ENCODE measurements at places on chromosomes 4 and X.

DNA sequence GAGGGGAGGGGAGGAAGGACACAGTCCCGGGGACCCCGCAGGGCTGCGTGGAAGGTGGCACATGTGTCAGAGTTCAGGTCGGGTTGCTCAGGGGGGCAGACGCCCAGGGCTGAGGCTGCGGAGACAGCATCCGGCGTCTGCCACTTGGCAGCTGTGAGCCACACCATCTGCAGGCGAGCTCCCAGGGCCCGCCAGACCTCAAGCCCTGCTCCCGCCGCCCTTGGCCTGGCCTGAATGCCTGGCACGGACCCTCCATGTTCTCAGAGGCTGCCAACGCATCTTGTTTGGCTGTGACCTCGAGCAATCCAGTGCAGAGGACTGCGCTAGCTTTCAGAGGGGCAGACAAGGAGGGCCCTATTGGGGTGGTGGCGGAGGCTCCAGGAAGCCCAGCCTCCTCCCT is 5.1 kb downstream of the BGN start:
- no peak for DNase-seq

DNA sequence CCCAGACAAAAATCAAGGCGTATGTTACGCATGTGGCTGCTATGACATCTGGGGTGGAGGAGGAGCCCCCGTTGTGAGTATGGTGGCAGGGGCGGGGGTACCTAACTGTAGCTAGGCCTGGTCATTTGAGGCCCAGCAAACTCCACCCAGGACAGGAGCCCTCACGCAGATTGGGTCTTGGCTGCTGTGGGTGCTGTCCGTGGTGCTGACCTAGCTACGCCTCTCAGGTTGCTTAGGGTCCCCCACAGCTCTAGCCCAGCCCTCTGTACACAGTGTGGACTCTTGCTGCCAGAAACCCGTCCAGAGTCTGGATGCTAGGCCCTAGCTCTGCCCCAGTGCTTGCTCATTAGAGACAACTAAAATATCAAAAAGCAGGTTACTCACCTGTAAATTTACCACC is 146.7 kb upstream of the PSAPL1 start:
- DNase-seq: no peak

- DNase-seq: no peak
Observed at GRCh38 chrX:108306086-108306485, 132.1 kb downstream of the COL4A6 start.

- no peak for DNase-seq
Observed at GRCh38 chr4:40238700-40239548, 42.1 kb downstream of the RHOH start.

DNA sequence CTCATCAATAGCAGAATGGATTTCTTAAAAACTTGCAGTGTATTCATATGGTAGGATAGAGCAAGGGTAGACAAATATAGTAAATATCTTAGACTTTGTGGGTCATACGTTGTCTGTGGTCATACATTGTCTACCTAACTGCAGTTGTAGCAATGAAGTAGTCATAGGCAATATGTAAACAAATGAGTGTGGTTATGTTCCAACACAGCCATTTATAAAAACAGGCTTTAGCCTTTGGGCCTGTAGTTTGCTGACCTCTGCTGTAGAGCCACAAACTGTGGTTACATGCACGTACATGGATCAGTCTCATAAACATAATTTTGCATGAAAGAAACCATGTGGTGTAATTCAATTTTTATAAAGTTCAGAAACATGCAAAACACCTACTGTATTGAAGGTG is 98.9 kb downstream of the LARP1B start:
- DNase-seq: no peak

DNA sequence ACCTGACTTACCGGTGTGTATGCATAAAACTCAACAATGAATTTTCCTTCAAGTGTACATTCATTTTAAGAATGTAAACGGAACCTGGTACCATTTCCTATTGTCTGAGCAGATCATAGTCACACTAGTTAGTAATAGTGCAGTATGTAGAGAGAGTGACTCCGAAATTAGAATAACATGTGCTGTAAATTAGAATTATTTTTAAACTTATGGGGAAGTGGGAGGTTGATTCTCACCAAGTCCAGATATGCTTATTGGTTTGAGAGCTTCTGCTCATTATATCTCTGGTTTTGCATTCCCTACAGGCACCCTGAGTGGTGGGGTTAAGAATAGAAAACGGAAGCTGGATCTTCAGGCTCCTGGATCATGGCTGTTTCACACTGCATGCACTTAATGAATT is 39.6 kb downstream of the KLF3 start:
- DNase-seq: no peak

- DNase-seq: no peak
Observed at GRCh38 chr4:156322592-156322991, 368.9 kb upstream of the CTSO start.

DNA sequence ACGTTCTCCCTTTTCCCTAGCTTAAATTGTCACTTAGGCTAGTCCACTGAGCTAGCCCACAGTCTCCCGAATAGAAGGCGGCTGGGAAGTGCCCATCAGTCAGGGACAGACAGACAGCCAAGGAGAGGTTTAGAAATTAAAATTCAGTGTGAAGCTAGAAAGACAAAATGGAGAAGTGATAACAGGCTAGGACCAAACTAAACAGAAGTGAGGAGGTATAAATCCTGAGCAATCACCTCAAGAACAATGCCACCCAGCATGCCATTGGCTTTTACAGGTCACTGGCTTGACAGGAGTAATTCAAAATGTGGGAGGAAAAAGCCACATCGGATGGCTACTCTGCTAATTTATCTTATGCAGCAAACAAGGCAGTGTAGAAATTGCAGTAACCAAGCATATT is 138.9 kb downstream of the MAPK10 start:
- no peak for DNase-seq

- DNase-seq: no peak
Observed at GRCh38 chrX:93420525-93421082, 252.8 kb downstream of the NAP1L3 start.

- DNase-seq: no peak
Observed at GRCh38 chr4:21749412-21749811, 199.2 kb downstream of the KCNIP4 start.

GRCh38 chr4:128787509-128788311 is 21.8 kb upstream of the JADE1 start:
- no peak for DNase-seq

GRCh38 chr4:2942532-2943363 is 20.5 kb downstream of the NOP14 start:
- DNase-seq: peak; percentile 17

DNA sequence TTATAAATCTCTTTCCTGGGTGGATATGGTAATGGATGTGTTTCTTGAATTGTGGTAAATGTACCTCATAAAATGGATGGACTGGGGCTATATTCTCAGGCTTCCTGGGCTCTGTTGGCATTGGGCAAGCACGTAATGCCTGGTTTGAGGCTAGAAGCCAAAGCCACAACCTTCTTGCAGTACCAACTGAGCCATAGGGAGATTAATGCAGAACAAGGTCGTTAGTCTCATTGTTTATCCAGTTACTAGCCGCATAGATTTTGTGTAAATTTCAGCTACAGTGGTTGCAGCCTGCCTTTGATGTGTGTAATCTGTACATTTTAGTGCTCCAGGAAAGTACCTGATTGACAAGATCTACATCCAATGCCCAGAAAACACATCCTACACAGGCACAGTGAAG is 7.2 kb upstream of the LEF1 start:
- DNase-seq: no peak

DNA sequence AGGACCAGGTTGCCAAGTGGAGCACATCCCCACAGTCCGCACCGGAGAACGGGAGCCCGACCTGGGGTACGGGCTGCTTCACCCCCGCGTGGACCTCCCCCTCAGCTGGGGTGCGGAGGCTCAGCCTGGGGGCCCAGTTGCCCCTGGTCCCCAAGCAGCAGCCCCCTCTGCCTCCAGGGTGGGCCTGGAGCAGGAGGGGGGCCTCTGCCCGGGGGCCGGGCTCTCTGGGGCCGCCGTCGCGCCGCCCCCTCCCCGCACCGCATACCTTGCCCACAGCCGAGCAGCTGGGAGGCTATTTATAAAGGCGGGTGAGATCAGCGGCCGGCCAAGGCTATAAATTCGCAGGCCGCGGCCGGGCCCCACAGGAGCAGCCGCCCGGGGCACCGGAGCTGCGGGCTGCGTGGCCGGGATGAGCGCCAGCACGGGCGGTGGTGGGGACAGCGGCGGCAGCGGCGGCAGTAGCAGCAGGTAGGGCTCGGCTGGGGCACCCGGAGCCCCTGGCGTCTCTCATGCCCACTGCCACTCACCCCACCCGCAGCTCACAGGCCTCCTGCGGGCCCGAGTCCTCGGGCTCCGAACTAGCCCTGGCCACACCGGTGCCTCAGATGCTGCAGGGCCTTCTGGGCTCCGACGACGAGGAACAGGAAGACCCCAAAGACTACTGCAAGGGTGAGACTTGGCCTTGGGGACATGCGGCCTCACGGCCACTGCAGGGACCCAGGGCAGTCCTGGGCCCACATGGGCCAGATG is at the start of gene SRPK3:
Gene SRPK3, plus strand, starts transcription at position 364 of the 750 bp plus-strand sequence. Its CDS starts 46 bp downstream, at position 410.
- no peak for DNase-seq

GRCh38 chr4:37628977-37629609 is 57.1 kb downstream of the RELL1 start:
- peak; percentile 54 for DNase-seq

- DNase-seq: no peak
Observed at GRCh38 chr4:170227928-170228327, 138.2 kb upstream of the AADAT start.

- no peak for DNase-seq
Observed at GRCh38 chr4:74793757-74794381, 454 bp downstream of the BTC start.

DNA sequence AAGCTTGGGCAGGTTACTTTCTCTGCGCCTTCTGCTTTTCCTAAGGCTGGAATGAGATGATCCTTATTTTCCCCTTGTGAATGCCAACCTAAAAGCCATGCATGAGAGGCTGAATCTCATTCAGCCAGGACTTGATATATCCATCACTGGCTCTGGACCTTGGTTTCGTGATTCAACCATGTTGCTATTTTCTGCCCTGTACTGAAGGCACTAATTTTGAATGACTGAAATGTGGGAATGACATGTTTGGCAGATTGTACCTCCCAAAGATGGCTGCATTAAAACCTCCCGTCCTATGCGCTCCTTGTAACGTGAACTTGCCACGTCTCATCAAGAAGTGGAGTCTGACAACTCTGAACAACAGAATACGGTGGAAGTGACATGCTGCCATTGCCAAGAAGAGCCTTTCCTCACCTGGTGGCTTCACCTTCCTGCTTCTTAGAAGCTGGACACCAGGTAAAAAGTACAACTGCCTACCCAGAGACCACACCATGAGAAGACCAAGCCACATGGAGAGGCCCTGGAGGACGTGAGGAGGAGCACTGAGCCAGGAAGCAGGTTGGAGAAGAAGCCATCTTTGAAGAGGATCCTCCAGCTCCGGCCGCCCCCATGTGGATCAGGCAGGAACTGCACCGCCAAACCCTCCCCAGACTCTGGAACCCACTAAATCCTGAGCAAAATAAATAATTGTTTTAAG is 174.5 kb downstream of the NSUN7 start:
- peak; percentile 74 for DNase-seq

DNA sequence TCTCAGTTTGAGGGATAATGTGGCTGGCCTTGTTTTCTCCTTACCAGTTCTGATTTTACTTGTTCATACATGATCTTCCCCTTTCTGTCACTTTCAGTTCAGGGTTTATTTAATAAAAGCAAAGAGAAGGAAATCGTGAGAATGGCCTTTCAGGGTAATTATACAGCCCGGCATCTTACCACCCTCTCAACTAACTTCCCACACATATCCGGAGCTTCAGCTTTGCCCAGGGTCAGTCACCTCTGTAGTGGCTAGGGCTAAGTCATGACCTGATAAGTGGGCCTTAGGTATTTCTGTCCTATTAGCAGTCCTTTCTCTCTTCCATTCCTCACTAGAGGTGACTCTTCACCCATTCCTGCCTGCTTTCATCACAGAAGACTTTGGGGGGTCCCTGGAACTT is 15.8 kb downstream of the TRPC5 start:
- no peak for DNase-seq

GRCh38 chr4:36326476-36327029 is 45.1 kb downstream of the DTHD1 start:
- DNase-seq: peak; percentile 43

DNA sequence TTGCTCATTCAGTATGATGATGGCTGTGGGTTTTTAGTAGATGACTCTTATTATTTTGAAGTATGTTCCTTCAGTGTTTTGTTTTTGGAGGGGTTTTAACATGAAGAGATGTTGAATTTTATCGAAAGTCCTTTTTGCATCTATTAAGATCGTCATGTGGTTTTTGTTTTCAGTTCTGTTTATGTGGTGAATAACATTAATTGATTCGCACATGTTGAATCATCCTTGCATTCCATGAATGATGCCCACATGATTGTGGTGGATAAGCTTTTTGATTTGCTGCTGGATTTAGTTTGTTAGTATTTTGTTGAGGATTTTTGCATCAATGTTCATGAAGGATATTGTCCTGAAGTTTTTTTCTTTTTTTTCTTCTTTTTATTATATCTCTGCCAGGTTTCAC is 347.4 kb upstream of the EPHA5 start:
- DNase-seq: no peak

DNA sequence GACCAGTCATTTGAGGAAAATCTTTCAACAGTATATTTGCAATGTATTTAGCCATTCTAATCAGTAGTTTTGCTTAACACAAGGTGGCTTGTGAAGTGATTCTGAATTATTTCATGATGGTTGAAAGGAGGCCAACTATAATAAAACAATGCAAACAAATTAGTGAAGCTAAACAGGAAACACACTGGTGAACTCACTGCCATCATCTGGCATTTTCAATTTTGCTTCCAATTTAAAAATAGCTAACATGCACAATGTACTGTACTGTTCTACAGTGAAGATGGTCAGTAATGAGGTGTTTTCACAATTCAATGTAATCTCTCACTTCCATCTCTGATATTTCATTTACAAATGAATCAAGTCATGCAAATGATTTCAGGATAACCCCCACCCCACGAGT is 31.1 kb downstream of the PGRMC2 start:
- DNase-seq: no peak

DNA sequence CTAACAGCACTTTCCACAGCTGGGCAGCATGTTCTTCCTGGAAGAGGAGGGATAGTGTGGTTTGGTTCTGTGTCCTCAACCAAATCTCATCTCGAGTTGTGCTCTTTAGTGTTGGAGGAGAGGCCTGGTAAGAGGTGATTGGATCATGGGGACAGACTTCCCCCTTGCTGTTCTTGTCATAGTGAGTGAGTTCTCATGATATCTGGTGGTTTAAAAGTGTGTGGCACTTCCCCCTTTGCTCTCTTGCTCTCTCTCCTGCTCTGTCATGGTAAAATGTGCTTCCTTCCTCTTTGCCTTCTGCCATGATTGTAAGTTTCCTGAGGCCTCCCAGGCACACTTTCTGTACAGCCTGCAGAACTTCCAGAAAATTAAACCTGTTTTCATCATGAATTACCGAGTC is 133.7 kb upstream of the NDP start:
- DNase-seq: peak; percentile 10

DNA sequence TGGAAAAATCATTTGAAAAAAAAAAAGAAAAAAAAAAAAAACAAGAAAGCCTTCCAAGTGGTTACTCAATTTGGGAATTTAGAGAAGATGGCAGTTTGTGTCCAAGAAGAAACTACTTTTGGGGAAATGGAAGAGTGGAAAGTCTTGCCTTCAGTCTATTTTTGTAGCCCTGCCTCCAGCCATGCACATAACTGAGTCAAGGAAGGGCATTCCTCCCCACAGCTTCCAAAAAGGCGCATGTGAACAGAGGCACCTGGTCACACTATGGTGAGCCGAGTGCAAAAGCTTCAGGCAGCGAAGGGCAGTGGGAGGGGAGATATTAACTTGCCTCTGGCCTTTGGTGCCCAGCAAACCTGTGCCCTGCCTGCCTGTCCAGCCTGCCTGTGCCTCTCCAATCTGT is 163.7 kb downstream of the SMIM20 start:
- DNase-seq: no peak

- DNase-seq: no peak
Observed at GRCh38 chr4:32551943-32552342, 1831.8 kb downstream of the PCDH7 start.

GRCh38 chr4:139253713-139254112 is 26.3 kb downstream of the MGARP start:
- no peak for DNase-seq
